ENCODE measurements at places on chromosomes 3 and 15.

- DNase-seq = no peak
Observed at GRCh38 chr3:70518356-70518755, 205.9 kb upstream of the MDFIC2 start.

DNA sequence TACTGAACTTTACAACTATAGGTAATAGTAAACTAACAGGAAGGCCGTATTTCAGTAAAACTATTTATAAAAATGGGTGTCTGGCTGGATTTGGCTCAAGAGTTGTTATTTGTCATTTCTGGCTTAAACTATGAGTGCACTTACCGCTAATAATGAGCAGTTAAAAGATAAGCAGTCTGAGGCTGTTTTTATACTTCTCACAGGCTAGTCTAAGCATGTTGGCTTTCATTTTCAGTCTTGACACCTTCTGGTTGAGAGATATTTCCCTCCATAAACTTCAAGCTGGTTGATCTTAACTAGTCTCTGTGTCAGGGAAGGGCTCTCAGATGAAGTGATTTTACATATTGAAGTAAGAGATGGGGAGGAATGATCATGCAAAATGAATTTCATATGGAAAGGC, 96.1 kb downstream of the RSRC1 start:
- DNase-seq = no peak

DNA sequence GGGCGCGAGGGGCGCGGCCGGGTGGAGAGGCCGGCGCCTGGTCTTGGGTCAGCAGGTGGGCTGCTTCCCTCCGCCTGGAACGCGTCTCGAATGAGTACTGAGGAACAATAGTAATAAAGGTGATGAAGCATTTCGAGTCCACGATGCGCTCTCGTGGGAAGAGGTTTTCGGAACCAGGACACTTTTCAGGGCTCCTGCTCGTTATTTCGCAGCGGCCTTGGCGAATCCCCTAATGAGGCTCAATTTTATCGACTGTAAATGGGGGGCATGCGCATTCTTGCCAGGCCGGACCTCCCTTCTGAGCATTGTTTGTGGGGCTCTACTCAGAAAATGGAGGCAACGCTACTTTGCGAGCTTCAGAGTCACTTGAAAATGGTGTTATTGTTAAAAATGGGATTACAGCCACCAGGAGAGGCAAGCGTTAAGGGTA, 1.2 kb downstream of the NR2C2 start:
- DNase-seq = no peak

DNA sequence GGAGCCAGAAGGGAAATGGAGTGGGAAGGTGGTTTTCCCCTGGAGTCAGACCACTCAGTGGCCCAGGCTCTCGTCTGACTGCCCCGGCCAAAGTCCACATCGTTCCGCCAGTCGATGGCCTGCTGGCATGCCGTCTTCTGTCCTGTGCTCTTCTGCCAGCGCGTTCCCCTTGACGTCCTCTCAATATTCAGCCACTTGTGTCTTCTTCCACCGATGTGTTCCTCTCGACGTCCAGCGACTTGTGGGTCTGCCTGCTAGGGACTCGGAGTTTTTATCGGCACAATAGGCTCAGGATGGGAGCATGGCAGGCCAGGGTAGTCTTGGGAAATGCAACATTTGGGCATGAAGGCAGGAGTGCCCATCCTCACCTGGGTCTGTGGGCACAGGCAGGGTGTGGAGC, 542.5 kb upstream of the LMCD1 start:
- no peak for DNase-seq

DNA sequence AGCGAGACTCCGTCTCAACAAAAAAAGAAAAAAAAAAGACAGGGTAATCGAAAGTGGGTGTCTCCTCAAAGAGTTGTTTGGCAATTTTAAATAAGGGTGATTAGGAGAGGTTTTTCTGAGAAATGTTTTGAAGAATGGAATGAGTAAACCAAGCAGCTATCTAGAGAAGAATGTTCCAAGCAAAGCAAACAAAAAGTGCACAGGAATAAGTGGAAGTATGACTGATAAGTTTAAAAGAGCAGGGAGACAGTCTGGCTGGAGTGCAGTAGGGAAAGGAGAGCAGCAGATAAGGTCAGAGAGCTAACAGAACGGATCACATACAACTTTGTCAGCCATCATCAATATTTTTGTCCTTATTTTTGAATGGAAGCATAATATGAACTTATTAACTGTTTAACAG, 853.5 kb downstream of the TUSC7 start:
- no peak for DNase-seq

DNA sequence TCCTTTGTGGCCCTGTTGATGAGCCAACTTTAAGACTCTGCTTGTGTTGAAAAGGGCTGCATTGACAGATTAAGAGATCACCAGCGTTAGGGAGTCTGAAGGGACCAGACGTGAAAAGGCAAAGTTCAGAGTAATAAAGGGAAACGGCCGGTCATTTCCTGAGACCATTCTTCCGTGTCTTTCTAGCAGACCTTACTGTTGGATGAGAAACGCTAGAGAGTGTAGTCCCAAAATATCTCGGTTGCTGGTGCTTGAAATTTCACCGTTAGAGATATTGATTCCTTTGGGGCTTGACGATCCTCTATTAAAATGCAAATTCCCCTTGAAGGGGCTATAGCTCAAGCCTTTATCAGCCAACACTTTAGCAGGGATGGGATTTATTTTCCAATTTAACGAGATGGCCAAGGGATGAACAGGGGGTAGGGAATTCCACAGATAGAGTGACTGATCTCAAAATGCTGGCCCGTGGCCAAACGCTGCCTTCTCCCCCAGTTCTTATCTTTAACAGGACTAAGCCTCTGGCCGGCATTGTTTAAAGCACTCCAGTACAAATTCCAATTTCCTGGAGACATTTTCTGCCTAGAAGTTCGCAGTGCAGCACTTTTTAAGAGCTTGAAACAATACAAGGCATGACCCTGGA, 250.4 kb downstream of the TJP1 start:
- DNase-seq = no peak

GRCh38 chr3:42653303-42653559, 266 bp upstream of the ZBTB47 start:
- DNase-seq = no peak

DNA sequence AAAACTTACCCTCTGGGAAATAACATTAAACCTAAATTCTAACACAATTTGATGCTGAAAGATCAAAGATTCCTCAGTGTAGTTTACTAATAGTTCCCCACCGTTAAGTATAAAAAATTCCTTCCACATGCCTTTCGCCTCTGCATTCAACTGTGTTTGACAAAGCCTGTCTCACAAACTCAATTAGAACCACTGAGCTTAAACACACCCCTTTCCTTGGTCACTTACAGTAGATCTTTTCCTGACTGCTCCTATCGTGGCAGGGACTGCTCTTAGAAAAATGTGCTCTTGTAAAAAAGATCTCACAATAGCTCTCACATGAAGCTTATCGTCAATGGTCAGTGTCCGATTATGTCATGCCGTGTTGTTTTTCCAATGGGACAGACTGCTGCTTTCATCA, 8.9 kb upstream of the KBTBD8 start:
- DNase-seq = no peak

DNA sequence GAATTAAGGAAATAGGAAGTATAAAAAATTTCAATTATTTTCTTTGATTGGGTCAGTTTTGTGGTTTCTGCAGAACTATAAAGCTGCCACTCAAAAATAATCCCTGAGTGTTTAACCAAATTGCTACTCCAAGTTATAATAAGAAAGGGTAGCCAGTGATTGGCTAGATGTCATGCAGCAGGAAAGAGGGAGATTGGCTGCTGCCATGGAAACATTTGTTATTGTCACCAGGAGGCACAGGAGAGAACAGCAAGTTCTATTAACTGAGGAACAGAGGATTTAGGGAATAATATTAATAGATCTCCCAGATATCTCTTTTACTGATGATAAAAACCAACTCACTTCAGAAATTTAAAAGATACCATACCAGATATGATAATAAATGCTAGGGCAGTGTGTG, 42.6 kb downstream of the CLDN1 start:
- no peak for DNase-seq

- DNase-seq = no peak
Observed at GRCh38 chr15:92492551-92493115, 99.0 kb downstream of the ST8SIA2 start.

GRCh38 chr15:52172869-52173268, 18.3 kb downstream of the GNB5 start:
- no peak for DNase-seq

GRCh38 chr15:62981071-62981470, 61.5 kb upstream of the TPM1 start:
- DNase-seq = no peak

GRCh38 chr3:51962854-51963530, 4.3 kb downstream of the PCBP4 start:
- no peak for DNase-seq

DNA sequence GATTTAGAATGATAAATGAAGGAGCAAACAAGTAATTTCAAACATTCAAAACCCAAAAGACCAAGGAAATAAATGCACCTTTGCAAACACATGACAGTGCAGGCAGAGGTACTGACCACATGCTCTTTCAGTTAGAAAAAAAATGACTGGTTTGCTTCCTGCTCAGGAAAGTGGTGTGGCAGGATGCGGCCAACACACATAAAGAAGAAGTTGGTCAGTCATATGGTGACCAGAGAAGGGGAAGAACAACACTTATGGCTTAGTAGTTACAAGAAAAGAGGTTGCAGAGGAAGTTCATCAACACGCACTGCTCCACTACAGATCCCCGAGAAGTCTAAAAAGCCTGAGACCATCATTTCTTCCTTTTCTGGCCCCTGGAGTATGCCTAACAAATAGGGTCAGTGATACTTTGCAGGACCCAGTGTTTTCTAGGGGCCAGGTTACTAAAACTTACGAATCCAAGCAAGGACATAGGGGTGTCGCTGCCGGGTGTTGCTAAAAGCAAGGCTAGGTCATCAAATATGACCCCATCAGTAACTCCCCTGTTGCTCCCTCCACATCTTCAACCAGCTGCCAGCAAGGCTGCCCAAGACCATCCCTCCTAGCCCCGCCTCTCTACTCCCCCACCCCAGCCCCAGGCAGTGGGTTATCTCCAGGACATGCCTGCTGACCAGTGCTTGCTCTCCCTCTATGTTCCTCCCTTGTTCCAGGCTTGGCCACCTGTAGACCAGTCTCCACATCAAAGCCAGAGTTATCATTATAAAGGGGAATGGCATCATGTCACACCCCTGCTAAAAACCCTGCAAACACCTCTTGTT, 11.2 kb downstream of the ATP8B4 start:
- no peak for DNase-seq

- DNase-seq = no peak
Observed at GRCh38 chr3:23276913-23277658, 74.0 kb downstream of the UBE2E2 start.

GRCh38 chr3:106208251-106208650, 339.4 kb upstream of the CBLB start:
- no peak for DNase-seq

GRCh38 chr3:167785790-167786189, 50.3 kb downstream of the SERPINI1 start:
- DNase-seq = no peak

DNA sequence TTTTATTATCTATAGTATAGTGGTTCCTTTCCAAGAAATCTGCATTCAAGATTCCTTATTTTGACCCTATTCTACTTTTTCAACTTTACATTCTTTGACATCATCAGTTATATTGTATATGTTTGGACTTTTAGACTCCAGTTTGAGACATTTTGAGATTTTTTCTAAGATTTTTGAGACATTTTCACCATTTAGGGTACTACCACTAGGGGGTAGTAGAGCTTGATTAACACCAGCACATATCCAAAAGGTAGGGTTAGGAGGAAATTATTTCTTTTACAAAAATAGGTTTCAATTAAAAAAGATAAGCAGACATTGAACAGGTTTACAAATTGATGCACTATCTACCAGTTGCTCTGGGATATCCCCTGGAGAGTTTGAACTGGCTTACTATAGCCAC, 262.5 kb downstream of the SCAPER start:
- DNase-seq = no peak

DNA sequence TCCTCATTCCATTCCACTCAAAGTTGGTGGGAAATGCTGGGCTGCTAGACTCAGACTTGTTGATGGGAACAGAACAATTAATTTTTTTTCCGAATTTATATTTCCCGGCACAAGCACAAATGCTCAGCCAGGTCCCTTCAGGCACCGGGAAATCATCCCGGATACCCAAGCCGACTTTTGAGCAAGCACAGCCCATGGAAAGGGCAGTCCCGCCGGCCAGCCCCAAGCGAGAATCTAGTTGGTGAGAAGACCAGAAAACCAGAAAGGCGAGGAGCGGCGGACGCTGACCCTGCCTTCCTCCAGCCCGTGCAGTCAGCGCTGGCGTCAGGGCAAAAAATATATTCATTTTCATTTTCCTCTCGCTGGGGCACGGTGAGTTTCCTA, 763 bp upstream of the ZIC4 start:
- no peak for DNase-seq

DNA sequence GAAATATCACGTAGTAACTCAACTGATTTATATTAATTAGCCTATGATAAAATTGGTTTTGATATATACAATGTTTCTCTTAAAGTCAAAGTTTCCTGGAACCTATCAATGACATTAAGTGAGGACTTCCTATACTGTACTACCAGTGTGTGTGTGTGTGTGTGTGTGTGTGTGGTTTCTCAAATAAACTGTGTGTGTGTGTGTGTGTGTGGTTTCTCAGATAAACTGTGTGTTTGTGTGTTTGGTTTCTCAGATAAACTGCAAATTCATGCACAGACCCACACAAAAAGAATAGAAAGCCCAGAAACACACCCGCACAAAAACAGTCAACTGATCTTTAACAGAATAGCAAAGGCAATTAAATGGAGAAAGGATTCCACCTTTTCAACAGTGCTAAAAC, 14.5 kb upstream of the WDR5B start:
- DNase-seq = no peak

- no peak for DNase-seq
Observed at GRCh38 chr3:81864272-81864671, 102.8 kb upstream of the GBE1 start.

DNA sequence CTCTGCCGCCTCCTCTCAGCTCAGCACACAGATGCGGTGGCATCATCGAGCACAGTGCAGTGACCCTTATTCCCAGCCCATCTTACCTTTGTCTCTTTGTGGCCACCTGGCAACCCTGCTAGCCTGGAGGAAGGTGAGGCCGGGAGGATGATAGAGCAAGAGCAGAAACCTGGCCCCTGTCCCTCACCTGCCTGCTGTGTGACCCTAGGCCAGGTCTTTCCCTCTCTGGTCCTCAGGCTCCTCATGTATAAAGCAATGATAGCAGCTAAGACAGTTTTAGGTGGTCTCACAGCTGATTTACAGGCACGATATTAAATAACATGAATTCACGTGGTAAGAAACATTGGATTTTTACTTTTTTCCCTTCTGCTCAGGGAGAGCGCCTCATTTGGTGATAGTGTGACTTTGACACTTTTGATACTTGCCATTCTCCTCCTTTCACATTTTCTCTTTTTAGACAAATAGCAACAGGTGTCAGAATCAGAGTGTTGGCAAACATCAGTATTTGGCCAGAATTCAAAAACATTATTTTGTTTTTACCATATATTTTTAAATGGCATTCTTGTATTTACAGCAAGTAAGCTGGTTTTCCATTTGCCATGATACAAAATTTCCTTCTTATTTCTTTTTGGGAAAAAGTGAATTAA, 29.5 kb upstream of the CTSH start:
- DNase-seq = no peak

GRCh38 chr3:4850211-4850927, 128.9 kb upstream of the BHLHE40 start:
- DNase-seq = no peak
